ENCODE measurements at places on chromosomes 11 and 22.

GRCh38 chr11:68447015-68447801 lies 13.3 kb upstream of the PPP6R3 start:
- peak; percentile 58 for DNase-seq

DNA sequence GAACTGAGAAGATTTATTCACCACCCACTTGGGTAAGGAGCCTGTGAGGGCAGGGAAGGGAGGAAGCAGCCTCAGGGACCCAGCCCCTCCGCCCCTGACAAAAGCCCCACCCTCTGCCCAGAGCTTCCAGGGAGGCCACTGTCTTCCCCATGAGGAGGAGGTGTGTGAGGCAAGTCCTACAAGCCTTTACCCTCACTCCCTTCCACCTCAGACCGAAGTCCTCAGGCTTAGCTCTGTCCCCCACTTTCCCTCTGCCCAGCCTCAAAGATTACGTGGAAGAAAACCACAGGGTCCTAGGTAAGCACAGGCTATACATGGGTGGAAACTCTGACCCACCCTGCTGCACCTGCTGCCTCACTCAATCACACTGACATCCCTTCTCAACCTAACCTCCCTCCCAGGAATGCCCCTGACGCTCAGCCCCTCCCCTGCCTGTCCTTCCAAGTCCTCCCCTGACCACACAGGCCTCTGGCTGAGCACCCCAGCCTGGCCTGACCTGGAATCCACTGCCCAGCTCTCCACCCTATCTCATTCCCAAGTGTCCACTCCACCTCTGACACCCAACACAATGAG lies 3.6 kb upstream of the ARAP1 start:
- DNase-seq = no peak

DNA sequence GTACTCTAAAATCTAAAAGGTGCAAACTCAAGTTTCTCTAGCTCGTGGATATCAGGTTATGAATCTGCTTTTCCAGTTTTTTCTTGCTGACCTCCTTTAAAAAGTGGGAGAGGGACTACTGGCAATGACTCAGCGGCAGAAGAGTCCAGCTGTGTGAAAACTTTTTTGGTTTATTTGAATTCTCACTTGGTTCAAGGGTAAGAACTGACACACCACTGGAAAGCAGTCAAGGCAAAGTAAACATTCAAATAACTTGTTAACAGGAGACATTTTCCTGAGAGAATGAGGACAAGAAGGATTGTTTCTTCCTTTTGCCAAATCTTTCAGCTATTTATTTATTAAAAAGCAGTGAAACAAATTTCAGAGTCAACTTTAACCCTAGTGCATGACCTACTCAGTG lies 36.1 kb downstream of the CDON start:
- no peak for DNase-seq

- no peak for DNase-seq
These were observed 39.3 kb downstream of the ETS1 start for GRCh38 chr11:128547946-128548648.

GRCh38 chr11:64445651-64446050 lies 86.7 kb downstream of the RPS6KA4 start:
- DNase-seq = no peak

- no peak for DNase-seq
These were observed 13.5 kb downstream of the KIAA1671 start for GRCh38 chr22:24965822-24966626.

GRCh38 chr11:104905271-104905670 lies 7.0 kb upstream of the CASP12 start:
- DNase-seq = no peak

DNA sequence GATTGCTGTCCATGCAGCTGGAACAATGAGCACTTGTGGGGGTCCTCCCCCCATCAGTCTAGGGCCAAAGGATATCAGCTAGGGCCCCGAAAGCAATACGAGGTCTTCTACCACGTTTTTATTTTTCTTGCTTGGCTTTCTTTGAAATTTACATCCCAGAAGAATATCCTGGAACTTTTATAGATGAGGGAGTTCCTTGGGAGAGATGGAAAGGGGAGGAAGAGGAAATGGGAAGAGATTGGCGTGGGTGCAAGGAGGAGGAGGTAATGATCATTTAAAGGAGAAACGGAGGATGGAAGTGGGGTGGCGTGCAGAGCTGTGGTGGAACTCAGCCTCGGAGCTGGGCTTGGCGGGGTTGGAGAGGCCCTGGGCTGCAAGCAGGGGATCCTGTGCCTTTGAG lies 90.3 kb downstream of the SNX19 start:
- DNase-seq = no peak

DNA sequence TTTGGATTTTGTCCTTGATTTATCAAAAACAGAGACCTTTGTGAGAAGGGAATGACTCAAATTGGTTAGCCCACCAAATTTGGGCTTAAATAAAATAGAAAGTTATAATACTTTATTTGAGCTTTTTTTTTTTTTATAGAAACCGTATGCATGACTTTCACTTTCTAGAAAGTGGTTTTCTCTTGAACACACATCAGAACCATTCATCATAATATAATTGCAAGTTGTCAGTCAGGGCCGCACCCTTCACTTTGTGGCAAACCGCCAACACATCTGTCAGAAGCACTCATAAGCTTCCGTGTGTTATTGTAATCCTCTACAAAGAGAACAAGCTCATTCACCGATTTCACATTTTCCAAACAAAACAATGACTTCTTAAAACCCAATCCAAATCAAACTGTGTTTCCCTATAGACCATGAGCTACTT lies 76.1 kb downstream of the SOX6 start:
- DNase-seq = no peak

DNA sequence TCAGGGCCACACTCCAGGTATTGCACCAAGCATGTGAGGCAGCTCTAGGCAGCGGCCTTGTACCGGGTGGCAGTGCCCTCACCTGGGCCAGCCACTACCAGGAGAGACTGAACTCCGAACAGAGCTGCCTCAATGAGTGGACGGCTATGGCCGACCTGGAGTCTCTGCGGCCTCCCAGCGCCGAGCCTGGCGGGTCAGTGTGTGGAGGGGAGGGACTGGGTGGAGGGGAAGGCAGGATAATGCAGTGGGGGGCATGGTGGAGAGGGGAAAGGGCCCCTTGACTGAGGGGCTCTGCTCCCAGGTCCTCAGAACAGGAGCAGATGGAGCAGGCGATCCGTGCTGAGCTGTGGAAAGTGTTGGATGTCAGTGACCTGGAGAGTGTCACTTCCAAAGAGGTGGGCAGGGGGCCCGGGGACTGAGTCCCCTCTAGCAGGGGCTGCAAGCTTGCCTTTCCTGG lies 4.2 kb downstream of the SSH3 start:
- no peak for DNase-seq

GRCh38 chr11:107468596-107468995 lies 11.0 kb upstream of the CWF19L2 start:
- no peak for DNase-seq

GRCh38 chr11:41612415-41612814 lies 153.0 kb upstream of the LRRC4C start:
- DNase-seq = peak; percentile 8

- DNase-seq = no peak
These were observed 369.8 kb upstream of the CCDC90B start for GRCh38 chr11:83655976-83656375.

- peak; percentile 32 for DNase-seq
These were observed at the start of gene RFPL2 for GRCh38 chr22:32204856-32205722. RFPL2 (minus strand) TSS chr22:32205073; CDS start chr22:32202451, 2,622 bp downstream.

DNA sequence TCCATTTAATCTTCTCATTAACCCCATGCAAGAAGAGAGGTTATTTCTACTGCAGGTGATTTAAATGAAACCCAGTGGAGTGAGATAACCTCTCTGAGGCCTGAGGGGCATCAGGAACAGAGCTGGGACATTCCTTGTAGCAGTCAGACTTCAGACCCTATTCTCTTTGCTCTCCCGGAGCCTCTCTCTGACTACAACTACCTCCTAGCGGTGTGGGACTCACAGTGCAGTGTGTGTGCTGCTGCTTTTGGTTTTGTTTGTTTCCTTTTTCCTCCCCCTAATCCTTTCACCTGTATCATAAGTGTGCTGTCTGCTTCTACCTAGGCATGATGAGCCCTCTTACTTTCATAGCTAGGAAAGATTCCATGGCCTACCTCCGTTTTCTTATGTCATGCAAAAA lies 769.6 kb downstream of the NTM start:
- no peak for DNase-seq

GRCh38 chr11:29679996-29680395 lies 336.8 kb downstream of the KCNA4 start:
- no peak for DNase-seq

DNA sequence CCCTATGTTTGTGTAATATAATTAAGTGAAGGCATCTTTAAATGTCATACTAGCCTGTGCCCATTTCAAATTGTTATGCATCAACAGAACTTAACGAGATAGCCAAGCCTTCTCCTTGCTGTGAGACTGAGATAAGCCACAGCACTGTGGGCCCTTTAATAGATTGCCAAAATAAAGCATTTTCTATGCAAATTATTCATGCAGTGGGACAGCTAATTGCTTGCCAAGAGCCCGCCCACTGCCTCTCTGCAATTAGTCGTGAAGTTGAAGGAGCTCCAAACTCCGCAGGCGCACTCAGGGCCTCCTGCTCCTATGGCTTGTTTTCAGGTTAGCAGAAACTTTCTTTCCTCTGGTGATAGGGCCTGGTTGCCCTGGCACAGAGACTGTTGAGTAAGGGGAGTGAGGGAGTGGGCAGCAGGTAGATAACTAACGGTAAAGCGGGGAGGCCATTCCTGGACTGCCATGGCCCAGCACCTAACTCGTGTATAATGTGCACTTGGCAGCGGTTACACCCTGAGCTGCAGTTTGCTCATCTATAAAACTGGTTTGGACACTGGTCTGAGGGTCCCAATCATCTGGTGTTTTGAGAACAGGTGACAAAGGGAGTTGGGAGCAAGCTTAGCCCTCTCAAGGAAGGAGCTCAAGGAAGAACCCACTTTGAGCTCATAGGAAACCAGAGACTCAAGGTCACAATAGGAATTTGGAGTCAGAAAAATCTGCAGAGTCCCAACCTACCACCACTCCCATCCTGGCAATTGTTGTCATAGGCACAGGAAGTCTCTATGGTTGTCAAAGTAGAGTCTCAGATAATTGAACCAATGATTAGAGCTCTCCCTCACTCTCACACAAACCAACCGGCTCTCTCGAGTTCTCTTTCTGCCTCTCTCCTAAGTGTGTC lies 33.9 kb upstream of the RIC3 start:
- DNase-seq = no peak

- DNase-seq = no peak
These were observed 5.8 kb upstream of the TAGLN start for GRCh38 chr11:117193130-117194020.

DNA sequence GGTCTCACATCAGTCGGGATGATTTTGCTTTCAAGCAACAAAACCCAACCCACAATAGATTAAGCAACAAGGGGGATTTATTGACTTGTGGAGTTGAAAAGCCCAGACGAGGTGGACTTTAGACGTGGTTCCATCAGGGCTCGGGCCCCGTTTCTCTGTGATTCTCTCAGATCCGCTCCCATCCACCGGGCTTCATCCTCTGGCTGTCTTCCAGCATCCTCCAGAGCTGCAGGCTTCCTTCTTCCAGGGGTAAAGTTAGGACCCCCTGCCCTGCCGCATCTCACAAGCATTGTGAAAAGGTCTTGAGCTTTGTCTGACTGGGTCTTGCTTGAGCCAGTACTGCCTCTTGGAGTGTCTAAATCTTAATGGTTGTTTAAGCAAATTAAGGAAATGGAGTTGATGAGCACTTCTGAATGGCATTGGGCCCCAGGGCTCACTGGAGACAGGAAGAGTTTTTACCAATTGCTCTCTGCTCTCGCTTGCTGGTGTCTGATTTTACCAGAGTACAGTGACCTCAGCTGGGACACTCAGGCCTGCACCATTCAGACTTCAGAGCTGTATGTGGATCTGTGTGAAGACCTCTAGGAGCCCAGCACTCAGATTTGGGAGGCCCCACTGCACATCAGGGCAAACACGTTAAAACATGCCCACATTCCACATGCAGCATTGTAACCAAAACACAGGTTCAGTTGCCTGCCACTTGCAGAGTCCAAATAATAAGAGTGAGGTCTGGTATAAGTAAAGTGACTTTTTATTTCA lies 13.5 kb upstream of the FTH1 start:
- DNase-seq = no peak

DNA sequence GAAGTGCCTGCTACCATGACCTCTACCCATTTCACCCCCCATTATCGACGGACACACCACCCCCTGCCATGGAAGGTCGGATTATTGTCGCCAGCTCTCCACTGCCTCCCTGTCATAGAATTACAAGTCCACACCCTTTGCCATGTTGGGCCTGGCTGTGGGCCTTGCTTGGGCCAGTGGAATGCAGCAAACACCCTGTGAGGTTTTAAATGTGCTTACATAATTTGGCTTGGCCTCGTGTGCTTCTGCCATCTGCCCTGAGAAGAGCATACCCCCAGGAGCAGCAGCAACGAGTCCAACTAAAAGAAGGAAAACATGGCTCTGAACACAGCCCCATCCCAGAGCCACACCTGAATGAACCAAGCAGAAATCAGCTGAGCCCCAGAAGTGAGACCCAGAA lies 94.1 kb upstream of the PRDM11 start:
- no peak for DNase-seq

- DNase-seq = no peak
These were observed 201.5 kb downstream of the SOX6 start for GRCh38 chr11:16154715-16155396.

DNA sequence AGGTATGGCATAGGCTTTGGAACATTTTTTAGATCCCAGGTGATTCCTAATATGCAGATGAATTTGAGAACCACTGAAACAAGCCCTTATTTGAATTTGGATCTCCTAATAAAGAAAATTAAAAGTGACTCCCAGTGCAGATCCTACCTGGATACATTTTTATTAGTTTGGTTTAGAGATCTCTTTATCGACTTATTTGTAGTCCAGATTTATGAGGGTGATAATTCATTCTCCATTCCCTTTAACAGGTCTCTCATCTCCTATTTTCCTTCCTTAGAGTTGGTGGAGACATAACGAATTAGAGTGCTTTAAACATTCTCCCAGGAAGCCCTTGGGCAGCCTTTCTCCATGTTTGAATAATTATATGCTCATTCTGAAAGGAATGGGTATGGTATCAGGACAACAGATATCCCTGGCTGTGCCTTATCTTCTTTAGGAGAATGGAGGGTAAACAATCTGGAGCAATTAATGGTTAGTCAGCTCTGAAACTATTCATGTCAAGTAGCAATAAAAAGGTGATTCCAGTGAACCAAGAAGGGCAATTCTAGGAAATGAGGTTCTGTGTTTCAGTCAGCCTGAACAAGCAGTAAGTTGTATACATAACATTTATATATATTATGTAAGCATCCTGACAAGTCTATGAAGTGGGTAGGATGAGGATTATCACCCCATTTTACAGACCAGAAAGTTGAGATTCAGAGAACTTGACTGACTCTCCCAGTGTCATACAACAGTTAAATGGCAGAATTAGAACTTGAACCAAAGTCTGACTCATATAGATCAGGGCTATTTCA lies 53.9 kb upstream of the RCE1 start:
- no peak for DNase-seq

GRCh38 chr11:132056689-132057088 lies 686.3 kb downstream of the NTM start:
- DNase-seq = no peak

GRCh38 chr11:123838659-123839058 lies 32.5 kb upstream of the OR6M1 start:
- DNase-seq = no peak

GRCh38 chr11:83715927-83716535 lies 429.9 kb upstream of the CCDC90B start:
- no peak for DNase-seq
